ENCODE measurements at places on chromosomes 5 and 9. TPM values are rescaled to one million over a fixed set of nuclear protein-coding genes. Genes with fewer than 3 reads are reported as not detected.

PCDHA4 gene
- total RNA-seq: 0.29 TPM

SLC36A2 gene
- not detected for total RNA-seq

MLANA gene
- not detected for total RNA-seq

SMIM33 gene
- total RNA-seq: not detected

TMEM252 gene
- total RNA-seq: not detected

PDE6A gene
- not detected for total RNA-seq

C9orf153 gene
- 0.50 TPM for total RNA-seq

PDE8B gene
- not detected for total RNA-seq

AIF1L gene
- 3.1 TPM for total RNA-seq

PTGER4 gene
- total RNA-seq: 10.3 TPM

SLC46A2 gene
- not detected for total RNA-seq

FNIP1 gene
- 88.3 TPM for total RNA-seq

DMRT3 gene
- not detected for total RNA-seq

PCDHA8 gene
- total RNA-seq: 0.15 TPM

CTXN3 gene
- not detected for total RNA-seq
